ENCODE measurements at places on chromosomes 7 and 10. TPM values are rescaled to one million over a fixed set of nuclear protein-coding genes. Genes with fewer than 3 reads are reported as not detected.

PDE1C gene
- 7.2 TPM for polyA plus RNA-seq

FZD8 gene
- 14.8 TPM for polyA plus RNA-seq

PRKG1 gene
- polyA plus RNA-seq = 0.31 TPM

ZNF727 gene
- polyA plus RNA-seq = 0.19 TPM

SPDYE2B gene
- not detected for polyA plus RNA-seq

ANXA8L1 gene
- not detected for polyA plus RNA-seq

GRID1 gene
- polyA plus RNA-seq = 13.2 TPM

RBP3 gene
- polyA plus RNA-seq = not detected

TAC1 gene
- polyA plus RNA-seq = 0.83 TPM

HYAL4 gene
- not detected for polyA plus RNA-seq

GDF2 gene
- polyA plus RNA-seq = not detected

ARHGEF5 gene
- polyA plus RNA-seq = 6.1 TPM

CREB5 gene
- 11.6 TPM for polyA plus RNA-seq

MALRD1 gene
- 0.24 TPM for polyA plus RNA-seq

CALCR gene
- polyA plus RNA-seq = not detected

LIPK gene
- not detected for polyA plus RNA-seq

CYP3A7 gene
- not detected for polyA plus RNA-seq

AHCYL2 gene
- 21.2 TPM for polyA plus RNA-seq

MEPCE gene
- 57.4 TPM for polyA plus RNA-seq

CHST12 gene
- polyA plus RNA-seq = 17.5 TPM

SMKR1 gene
- 9.1 TPM for polyA plus RNA-seq

LGI1 gene
- 6.7 TPM for polyA plus RNA-seq

CAPZA2 gene
- 17.8 TPM for polyA plus RNA-seq

AMPH gene
- polyA plus RNA-seq = 71.5 TPM

COA1 gene
- 26.8 TPM for polyA plus RNA-seq

MLXIPL gene
- 4.0 TPM for polyA plus RNA-seq

SSBP1 gene
- polyA plus RNA-seq = 149 TPM

CALN1 gene
- 2.5 TPM for polyA plus RNA-seq

ACTL6B gene
- 101 TPM for polyA plus RNA-seq

LAMB1 gene
- polyA plus RNA-seq = 11.2 TPM

EN2 gene
- 0.19 TPM for polyA plus RNA-seq

CYP3A4 gene
- polyA plus RNA-seq = not detected

FAM237B gene
- polyA plus RNA-seq = not detected

FBXL13 gene
- 0.24 TPM for polyA plus RNA-seq

GHRHR gene
- polyA plus RNA-seq = 1.6 TPM

ITIH5 gene
- 19.7 TPM for polyA plus RNA-seq

JAKMIP3 gene
- polyA plus RNA-seq = 1.0 TPM

CUBN gene
- polyA plus RNA-seq = 0.27 TPM
